Endothelial cell of umbilical vein (primary cell): ENCODE measurements at places on chromosomes 4 and X. TPM values are rescaled to one million over a fixed set of nuclear protein-coding genes. Genes with fewer than 3 reads are reported as not detected.
A peak's percentile ranks its signal among the peaks of the same experiment; 100 is the strongest.

- H3K27me3 ChIP-seq: no peaks in the 10 kb centered on the region
- H3K27ac ChIP-seq: no peak overlapping the region
- no peak for DNase-seq
- no peak overlapping the region for H3K4me3 ChIP-seq
- no peaks in the 10 kb centered on the region for H3K4me1 ChIP-seq
Observed at GRCh38 chrX:128287693-128288092, 235.5 kb upstream of the ACTRT1 start.

DNA sequence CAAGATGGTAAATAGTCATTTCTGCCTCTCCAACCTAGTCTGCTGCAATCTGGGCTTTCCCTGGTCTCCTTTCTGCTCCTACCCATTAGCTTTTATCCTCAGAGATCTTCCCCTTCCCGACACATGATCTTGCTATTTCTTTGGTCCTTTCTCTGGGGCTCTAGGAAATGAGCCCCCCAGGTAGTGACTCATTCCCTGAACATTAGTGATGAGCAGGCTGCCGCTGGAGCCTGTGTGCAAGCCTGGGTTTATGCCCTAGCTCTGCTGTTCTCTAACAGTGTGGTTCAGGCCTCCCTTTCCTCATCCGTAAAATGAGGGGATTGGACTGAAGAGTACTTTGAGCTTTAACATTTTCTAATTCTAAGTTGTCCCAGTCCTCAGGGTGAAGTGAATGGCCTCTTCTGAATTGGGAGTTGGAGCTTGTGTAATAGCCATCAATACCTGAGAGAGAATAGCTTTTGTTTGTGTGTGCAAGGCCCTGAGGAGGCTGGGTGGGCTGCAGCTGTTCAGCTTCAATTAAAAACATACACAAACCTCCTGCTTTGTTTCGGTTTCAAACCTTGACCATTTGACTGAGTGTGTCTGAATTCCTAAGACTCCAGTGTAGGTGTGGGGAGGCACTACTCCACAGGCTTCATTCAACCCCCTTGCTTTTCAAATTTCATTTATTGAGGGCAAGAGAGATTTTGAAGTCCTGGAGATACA, 115.6 kb upstream of the SCML1 start:
- H3K4me3 ChIP-seq: no peak overlapping the region
- H3K36me3 ChIP-seq: no peaks in the 10 kb centered on the region
- H3K27me3 ChIP-seq: no peaks in the 10 kb centered on the region
- no peak for DNase-seq
- H3K4me1 ChIP-seq: peaks cover 5% of the 10 kb centered on the region
- H3K27ac ChIP-seq: no peak overlapping the region

- no peaks in the 10 kb centered on the region for H3K36me3 ChIP-seq
- peak; percentile 98 for DNase-seq
- peak overlapping the region; percentile 39 for H3K27ac ChIP-seq
- H3K4me1 ChIP-seq: peaks cover 26% of the 10 kb centered on the region
- H3K27me3 ChIP-seq: no peaks in the 10 kb centered on the region
- H3K4me3 ChIP-seq: peak overlapping the region; percentile 11
Observed at GRCh38 chr4:168569066-168569930, 72.4 kb downstream of the PALLD start.

DNA sequence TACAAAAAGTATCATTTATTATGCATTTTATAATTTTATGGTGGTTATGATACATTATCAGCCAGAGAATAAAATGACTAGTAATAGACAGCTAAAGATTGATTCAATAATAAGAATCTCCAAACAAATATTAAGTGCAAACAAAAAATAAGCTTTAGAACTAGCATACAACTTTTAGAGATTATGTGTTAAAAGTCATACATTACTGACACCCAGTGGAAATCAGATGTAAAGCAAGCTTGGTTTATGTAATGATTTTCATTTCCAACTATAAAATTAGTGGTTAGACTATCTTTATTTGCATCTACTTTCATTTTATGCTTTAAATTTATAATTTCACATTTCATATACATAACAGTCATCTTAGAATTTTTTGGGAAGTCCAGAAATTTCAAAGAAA, 57.7 kb downstream of the IL13RA2 start:
- no peak overlapping the region for H3K4me3 ChIP-seq
- no peaks in the 10 kb centered on the region for H3K27me3 ChIP-seq
- H3K27ac ChIP-seq: no peak overlapping the region
- H3K36me3 ChIP-seq: no peaks in the 10 kb centered on the region
- H3K4me1 ChIP-seq: no peaks in the 10 kb centered on the region

ATP2B3 gene
- total RNA-seq: 0.07 and 0.16 TPM in 2 replicates

DNA sequence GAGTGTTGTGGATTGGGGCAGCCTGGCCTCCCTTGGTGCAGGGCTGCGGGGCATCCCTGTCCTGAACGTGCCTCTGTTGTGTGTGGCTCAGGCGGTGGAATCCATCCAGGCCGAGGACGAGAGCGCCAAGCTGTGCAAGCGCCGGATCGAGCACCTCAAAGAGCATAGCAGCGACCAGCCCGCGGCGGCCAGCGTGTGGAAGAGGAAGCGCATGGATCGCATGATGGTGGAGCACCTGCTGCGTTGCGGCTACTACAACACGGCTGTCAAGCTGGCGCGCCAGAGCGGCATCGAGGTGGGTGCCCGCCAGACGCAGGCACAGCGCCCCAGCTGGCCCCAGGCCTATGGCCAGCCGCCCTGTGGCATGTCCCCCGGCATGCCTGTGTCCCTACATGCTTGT, 25.6 kb downstream of the MAEA start:
- H3K36me3 ChIP-seq: peaks cover 37% of the 10 kb centered on the region
- H3K4me1 ChIP-seq: peaks cover 4% of the 10 kb centered on the region
- no peaks in the 10 kb centered on the region for H3K27me3 ChIP-seq
- H3K27ac ChIP-seq: no peak overlapping the region
- DNase-seq: no peak

- no peaks in the 10 kb centered on the region for H3K36me3 ChIP-seq
- no peaks in the 10 kb centered on the region for H3K27me3 ChIP-seq
- DNase-seq: no peak
- peaks cover 8% of the 10 kb centered on the region for H3K4me1 ChIP-seq
- no peak overlapping the region for H3K4me3 ChIP-seq
- no peak overlapping the region for H3K27ac ChIP-seq
Observed at GRCh38 chr4:6692379-6692778, 1.3 kb upstream of the S100P start.

CENPVL3 gene
- not detected in 2 replicates for total RNA-seq

GRCh38 chr4:100360211-100360610, 157.6 kb downstream of the EMCN start:
- H3K27me3 ChIP-seq: no peaks in the 10 kb centered on the region
- no peak for DNase-seq
- H3K4me1 ChIP-seq: peaks cover 14% of the 10 kb centered on the region
- no peaks in the 10 kb centered on the region for H3K36me3 ChIP-seq
- H3K4me3 ChIP-seq: no peak overlapping the region
- H3K27ac ChIP-seq: no peak overlapping the region

GRCh38 chrX:2521092-2521926, 20.5 kb upstream of the DHRSX start:
- no peak for DNase-seq
- no peak overlapping the region for H3K4me3 ChIP-seq
- H3K27ac ChIP-seq: no peak overlapping the region
- no peaks in the 10 kb centered on the region for H3K4me1 ChIP-seq
- no peaks in the 10 kb centered on the region for H3K36me3 ChIP-seq
- H3K27me3 ChIP-seq: no peaks in the 10 kb centered on the region

TMSB15A gene
- 6.0 and 6.7 TPM in 2 replicates for total RNA-seq

NKX3-2 gene
- not detected in 2 replicates for total RNA-seq

GRCh38 chrX:427812-428725, 41.4 kb upstream of the PPP2R3B start:
- no peaks in the 10 kb centered on the region for H3K27me3 ChIP-seq
- no peak overlapping the region for H3K4me3 ChIP-seq
- H3K4me1 ChIP-seq: no peaks in the 10 kb centered on the region

CCKAR gene
- not detected in 2 replicates for total RNA-seq

DNA sequence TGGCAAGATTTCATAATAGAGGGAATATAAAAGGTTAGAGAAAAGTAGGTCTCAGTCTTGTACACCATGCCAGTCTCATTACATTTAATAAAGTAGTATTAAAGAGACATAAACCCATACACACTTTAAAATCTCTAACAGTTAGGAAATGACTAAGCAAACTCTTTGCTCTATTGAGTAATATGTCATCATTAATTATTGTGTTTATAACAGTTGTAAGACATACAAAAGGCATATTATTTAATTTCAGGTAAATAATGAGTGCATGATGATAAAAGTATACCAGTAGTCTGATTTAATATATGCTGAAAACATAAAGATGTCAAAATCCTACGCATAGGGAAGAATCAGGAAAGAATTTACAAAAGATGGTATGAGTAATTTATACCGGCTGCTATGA, 31.0 kb upstream of the FGG start:
- DNase-seq: no peak
- no peaks in the 10 kb centered on the region for H3K27me3 ChIP-seq
- H3K4me1 ChIP-seq: no peaks in the 10 kb centered on the region
- H3K27ac ChIP-seq: no peak overlapping the region
- no peaks in the 10 kb centered on the region for H3K36me3 ChIP-seq

VCX3B gene
- total RNA-seq: not detected in 2 replicates

GRCh38 chrX:155880586-155881157, 473 bp upstream of the VAMP7 start:
- H3K36me3 ChIP-seq: no peaks in the 10 kb centered on the region
- peak overlapping the region; percentile 57 for H3K4me3 ChIP-seq
- DNase-seq: no peak
- peaks cover 2% of the 10 kb centered on the region for H3K27me3 ChIP-seq
- H3K4me1 ChIP-seq: peaks cover 8% of the 10 kb centered on the region
- no peak overlapping the region for H3K27ac ChIP-seq

POU3F4 gene
- not detected in 2 replicates for total RNA-seq

- H3K27me3 ChIP-seq: no peaks in the 10 kb centered on the region
- no peak overlapping the region for H3K27ac ChIP-seq
- H3K36me3 ChIP-seq: no peaks in the 10 kb centered on the region
- peaks cover 27% of the 10 kb centered on the region for H3K4me1 ChIP-seq
Observed at GRCh38 chr4:77697860-77698590, 92.4 kb downstream of the CXCL13 start.

- no peaks in the 10 kb centered on the region for H3K36me3 ChIP-seq
- H3K4me3 ChIP-seq: no peak overlapping the region
- no peak overlapping the region for H3K27ac ChIP-seq
- H3K4me1 ChIP-seq: no peaks in the 10 kb centered on the region
Observed at GRCh38 chr4:9937078-9937477, 84.2 kb downstream of the SLC2A9 start.

GPC4 gene
- 0.20 TPM in 1 of 2 replicates, not detected in the other for total RNA-seq
